GM12892 (cell line): ENCODE measurements at places on chromosomes 12 and 14.

DNA sequence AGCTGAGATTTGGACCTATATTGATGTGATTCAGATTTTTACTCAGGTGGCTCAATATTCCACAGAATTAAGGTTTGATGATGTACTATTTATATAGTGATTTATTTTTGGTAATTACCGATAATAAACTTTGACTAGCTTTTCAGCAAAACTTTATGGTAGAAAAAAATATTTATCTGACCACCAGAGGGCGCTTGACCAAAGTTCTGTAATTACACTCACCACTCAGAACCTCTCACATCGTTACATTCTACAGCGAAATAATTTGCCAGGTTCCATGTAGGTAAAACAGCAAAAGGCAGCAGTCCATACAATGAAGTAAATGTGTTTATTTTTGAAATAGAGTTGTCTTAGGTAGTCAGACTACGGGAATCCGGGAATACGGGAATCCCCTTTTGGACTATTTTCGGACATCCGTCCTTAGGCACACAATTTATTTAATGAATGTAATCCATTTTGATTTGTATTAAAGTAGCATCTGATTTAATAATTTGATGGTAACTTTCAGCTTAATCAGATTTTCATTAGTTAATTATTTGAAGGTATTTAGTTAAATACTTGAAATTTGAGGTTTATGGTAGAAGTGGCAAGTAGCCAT, 143.0 kb upstream of the DDHD1 start:
- DNase-seq: no peak

DNA sequence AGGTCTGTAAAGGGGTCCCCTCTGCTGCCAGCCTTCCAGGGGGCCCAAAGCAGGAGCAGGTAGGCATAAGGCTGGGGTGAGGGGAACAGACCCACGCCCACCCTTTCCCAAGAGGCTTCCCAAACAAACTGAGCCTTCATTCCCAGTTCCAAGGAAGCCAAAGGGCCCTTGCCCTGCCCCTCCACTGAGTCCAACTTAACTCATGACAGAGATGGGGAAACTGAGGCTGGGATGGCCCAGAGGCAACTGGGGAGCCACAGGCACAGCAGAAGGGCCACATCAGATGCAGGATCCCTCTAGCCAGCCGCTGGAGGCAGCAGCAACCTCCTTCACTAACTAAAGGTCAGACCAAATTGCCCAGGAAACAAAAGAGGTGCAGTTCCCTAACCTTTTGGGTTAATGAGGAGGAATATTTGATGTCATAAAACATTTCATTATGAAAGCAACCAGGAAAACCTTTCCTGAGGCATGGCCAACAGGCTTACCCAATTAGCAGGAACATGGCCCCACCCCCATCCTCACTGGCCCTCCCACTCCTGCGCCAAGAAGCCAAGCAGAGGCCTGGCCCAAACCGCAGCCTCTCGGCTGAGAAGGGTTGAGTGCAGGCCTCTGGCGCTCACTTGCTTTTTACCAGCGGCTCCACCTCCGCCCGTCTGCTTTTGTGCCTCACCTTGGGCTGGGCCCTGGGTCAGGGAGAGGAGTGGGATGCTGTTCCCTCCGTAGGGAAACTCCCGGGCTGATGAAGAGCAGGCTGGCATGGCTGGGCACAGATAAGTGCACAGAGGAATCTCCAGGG, 293.5 kb upstream of the RTL1 start:
- DNase-seq: no peak

DNA sequence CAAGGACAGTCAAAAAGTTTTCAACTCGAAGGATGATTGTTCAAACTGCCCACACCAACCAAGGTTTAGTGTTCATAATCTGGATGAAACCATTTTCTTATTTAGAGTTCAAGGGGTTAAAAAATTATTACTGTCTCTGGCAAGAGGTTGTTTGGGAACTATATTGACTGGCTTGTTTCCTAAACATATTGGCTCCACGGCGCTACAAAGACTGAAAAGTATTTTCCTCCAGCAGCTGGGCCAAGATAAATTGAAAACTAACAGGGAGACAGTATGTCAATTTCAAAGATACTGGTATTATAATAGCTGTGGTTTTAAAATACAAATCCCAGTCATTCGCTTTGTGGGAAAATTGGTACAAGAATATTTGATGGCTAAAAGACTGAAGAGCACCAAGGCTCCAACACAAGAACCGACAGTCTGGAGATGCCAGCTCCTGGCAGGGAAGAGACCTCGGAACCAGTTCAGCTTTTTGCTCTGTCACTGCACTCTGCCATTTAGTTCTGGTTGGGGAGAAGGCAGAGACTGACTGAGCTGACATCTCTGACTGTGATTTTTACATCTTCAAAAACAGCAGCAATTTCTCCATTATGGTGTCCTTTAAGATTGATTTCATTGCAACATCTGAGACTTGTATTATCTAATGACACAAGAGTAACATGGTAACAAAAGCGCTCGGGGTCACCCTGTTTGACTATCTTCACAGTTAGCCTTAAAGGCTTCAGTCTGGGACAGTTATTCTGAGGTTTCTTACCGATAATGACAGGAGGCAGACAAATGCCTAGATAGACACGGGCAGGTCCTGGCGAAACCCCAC, 62.0 kb downstream of the ST8SIA1 start:
- DNase-seq: no peak

GRCh38 chr12:52636189-52636588, 15.8 kb downstream of the KRT2 start:
- DNase-seq: no peak

DNA sequence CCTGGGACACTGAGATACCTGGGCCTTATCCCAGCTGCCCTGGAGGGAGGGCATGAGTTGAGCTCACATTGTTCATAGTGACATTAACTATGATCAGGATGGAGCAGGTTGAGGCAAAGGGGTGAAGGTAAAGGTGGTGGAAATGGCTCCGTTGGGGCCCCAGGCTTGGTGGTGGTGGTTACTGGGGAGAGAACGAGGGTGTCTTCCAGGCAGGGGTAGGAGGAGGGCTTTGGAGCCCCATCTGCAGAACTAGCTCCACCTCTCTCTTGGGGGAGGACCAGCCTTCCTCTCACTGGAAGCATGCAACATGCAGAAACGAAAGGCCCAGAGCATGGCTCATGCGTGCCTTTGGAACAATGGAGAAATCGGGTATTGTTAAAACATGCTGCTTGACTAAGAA, 217.0 kb downstream of the SLC41A2 start:
- no peak for DNase-seq

DNA sequence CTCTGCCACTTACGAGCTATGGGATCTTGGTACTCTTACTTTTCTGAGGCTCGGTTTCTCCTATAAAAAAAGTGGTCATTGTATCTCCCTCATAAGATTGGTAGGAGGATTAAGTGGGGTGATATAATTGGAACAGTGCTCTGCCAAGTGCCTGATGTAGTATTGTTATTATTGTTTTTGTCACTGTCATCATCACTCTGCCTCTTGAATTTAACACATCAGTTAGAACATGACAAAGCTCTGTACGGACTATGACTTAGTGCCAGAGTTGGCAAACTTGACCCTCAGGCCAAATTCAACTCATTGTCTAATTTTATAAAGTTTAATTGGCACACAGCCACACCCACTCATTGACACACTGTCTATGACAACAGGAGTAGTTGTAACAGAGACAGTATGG, 229.0 kb upstream of the NOS1 start:
- no peak for DNase-seq

GRCh38 chr14:36556811-36557433, 25.5 kb downstream of the NKX2-8 start:
- no peak for DNase-seq

DNA sequence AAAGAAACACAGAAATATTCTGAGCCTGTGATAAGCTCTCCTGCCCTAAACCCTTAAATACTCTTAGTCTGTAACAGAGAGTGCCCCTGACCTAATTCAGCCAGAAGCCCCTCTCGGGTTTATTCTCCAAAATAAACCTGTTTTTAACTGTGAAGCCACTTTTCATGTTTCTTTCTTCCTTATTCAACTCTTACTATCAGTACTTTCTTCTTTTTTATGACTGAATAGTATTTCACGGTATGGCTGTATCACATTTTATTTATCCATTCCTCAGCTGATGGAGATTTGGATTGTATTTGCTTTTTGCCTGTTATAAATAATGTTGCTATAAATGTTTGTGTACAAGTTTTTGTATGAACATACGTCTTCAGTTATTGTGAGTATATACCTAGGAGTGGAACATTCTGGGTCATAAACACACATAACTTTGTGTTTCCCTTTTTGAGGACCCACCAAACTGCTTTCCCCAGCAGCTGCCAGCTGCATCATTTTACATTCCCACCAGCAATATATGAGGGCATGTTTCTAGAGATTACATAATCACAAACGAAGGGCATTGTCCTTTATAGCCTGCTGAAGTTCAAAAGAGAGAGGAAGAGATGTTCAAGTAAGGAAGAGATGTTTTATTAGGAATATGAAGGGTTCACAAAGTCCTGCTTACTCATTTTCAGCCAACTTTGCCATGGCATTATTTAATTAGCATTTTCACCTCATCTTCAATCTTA, 199.4 kb upstream of the NUDT4 start:
- no peak for DNase-seq

DNA sequence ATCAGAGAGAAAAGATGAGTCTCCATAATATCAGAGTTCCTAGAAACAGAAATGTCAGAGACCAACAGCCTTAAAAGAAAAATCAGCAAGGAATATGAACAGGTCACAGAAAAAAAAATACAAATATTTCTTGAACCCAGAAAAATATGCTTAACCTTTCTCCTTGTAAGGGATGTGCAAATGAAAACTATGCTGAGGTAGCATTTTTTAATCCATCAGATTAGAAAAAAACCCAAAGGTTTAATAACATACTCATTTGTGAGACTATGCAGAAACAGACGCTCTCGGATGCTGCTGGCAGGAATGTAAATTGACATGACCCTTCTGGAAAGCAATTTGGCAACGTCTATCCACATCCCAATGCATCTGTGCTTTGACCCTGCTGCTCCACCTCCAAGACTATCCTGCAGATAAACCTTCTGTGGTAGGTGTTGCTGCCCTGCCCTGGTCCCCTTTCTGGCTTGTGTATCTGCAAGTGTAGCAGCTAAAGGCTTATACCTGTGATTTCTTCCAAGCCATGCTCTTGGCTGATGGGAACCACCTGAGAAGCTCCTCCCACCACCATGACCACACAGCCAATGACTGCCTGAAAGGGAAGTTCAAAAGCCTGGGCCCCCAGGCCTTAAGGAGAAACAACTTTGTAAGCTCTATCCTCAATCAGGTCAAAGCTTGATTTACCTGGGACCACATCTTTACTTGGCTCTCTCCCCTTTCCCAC, 49.4 kb downstream of the LTBP2 start:
- no peak for DNase-seq

GRCh38 chr14:101666264-101666663, 95.2 kb upstream of the PPP2R5C start:
- no peak for DNase-seq

- DNase-seq: no peak
Measured at GRCh38 chr12:90174198-90174510, 465.5 kb upstream of the ATP2B1 start.

- peak; percentile 84 for DNase-seq
Measured at GRCh38 chr14:96592591-96593386, 90.6 kb downstream of the PAPOLA start.

DNA sequence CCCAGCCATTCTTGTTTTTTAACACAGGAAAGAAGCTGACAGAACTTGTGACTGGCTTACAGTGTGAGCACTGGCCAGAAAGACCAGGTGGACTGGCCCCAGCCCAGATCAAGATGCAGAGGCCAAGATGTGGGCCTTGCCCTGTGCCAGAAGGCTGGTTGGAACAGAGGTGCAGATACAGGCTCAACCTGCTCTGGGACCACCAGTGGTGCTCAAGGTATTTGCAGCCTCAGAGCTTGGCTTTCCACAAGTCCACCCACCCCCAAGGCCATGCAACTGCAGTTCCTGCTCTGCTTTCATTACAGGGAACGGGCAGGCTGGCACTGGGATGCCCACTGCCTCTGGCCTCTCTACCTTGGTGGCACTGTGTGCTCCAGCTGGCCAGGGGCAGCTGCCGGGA, 23.3 kb downstream of the ZFC3H1 start:
- no peak for DNase-seq

DNA sequence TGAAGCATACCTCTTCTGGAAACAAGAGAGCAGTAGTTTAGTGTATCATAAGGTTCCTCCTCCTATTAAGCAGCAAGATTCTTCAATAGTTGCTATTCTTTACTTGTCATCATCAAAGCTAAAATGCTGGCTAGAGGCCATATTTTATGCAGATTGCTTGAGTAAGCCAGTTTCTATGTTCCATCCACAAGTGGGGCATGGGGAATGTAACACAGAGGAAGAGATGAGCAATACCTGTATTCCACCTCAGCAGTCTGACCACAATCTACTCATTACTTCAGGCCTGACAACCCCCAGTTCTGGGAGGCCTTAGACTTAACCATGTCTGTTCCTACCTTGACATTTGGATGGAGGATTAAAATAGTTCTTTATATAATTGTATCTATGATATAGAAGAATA, 423.6 kb downstream of the BTG1 start:
- DNase-seq: no peak

DNA sequence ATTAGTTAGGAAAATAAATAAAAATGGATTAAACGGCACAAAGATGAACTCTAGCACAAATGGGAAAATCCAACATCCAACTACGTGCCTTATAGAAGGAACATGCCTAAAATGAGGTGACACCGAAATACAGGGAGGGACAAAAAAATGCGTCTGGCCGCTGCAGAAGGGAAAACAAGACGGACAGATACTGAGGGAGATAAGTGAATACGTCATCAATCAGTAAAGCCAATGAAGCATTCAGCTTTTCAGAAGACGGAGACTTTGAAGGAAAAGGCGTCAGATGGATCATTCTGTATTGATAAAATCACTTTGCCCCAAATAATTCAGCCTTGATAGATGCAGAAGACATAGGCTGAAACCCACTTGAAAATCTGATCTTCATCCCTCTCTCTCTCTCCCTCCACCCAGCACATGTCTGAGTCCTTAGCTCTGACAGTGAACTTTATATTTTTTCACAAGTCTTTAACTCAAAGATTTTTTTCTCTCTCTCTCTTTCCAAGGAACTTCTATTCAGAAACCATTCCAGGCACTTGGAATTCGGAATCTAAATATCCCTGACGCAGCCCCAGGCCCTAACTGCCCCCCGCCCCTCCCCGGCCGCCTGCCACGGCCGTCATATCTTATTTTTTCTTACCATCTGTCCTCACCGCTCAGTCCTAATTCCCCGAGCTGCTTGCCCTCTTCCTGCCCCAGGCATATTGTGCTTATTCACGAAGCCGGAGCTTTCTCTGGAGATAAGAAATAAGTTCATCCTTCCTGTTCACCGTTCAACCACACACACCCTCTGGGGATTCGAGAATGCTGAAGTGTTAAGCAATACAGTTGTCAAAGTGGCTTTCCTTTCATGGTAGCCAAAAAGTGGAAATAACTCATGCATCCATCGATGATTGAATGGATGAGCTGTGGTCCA, 35.5 kb upstream of the RFLNA start:
- no peak for DNase-seq

DNA sequence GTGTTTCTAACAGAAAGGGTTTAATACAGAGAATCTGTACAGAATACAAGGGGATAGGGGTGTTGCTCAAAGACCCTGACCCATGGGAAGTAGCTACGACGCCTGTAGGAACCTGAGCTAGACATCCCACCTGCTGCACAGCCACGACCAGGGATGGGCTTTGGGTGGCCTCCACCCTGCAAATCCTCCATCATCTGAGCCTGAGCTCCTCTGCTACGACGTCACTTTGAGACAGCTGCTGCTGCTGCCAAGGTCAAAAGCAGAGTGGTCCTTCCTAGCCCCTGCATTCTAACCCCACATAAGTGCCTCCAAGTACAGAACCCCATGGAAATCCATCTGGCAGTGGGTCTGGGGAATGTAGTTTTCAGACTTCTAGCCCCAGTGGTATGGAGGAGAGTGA, 43.8 kb downstream of the JAG2 start:
- no peak for DNase-seq
